ENCODE measurements at places on chromosomes 7 and 10. TPM values are rescaled to one million over a fixed set of nuclear protein-coding genes. Genes with fewer than 3 reads are reported as not detected.

DNA sequence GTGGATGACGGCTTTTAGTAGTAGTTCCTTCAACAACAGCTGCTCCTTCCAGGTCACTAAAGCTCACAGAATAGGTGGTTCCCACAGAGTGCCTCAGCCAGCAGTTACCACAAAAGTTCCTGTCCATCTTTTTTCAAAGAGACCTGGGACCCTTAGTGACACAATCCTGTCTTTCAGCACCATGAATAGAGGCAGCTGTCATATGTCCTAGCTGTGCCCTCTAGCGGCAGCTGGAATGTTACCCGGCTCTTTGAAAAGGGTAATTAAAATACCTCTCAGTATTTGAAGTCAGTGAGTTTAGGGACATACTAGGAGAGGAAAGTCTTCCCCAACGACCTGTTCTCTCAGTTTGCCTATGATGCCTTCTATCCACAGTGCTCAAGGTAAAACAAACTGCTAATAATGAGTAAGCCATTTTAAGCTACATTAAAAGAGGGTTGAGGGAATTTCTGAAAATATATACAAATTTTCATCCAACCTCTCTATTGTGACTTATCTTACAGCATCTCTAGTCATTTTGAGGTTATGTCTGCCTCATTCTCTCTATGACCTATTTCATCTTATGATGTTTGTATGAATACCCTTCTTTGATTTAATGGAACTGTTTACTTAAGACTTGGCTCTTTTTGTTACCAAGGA is 290.8 kb downstream of the NXPH1 start:
- H3K27ac ChIP-seq, result no peak overlapping the region
- no peaks in the 10 kb centered on the region for H3K4me1 ChIP-seq
- H3K27me3 ChIP-seq, result peaks cover 7% of the 10 kb centered on the region
- H3K4me3 ChIP-seq, result no peak overlapping the region

- no peak overlapping the region for H3K4me3 ChIP-seq
- H3K4me1 ChIP-seq, result no peaks in the 10 kb centered on the region
- H3K27me3 ChIP-seq, result peaks cover 9% of the 10 kb centered on the region
- H3K27ac ChIP-seq, result no peak overlapping the region
- DNase-seq, result no peak
These were observed 73.8 kb upstream of the TMEM140 start for GRCh38 chr7:135074096-135074495.

GRCh38 chr7:98112077-98112476 is 5.4 kb downstream of the LMTK2 start:
- H3K4me1 ChIP-seq, result peaks cover 37% of the 10 kb centered on the region
- DNase-seq, result no peak
- H3K27me3 ChIP-seq, result no peaks in the 10 kb centered on the region
- no peak overlapping the region for H3K27ac ChIP-seq
- H3K36me3 ChIP-seq, result peaks cover 3% of the 10 kb centered on the region

DNA sequence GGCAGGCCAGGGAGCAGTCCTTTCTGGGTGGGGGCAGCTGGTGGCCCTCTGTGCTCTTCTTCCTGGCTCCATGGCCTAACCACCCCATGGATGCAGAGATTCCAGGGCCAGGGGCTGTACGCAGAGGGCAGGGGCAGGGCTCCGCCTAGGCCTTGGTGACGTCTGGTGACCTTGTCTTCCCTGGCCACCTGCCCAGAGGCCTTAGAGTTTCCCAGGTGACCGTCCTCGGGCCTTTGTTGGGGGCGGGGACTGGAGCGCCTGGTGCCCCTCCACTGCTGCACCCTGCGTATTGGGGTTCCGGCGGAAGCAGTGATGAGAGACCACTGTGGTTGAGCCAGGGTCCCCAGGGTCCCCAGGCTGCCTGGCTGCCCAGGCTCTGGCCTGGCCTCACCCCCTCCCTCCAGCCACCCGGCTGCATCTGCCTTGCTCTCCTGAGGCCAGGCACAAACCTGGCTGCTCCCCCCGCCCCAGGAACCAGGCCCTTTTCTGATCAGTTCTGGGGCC is 10.3 kb downstream of the PWWP2B start:
- peaks cover 24% of the 10 kb centered on the region for H3K4me1 ChIP-seq
- peaks cover 4% of the 10 kb centered on the region for H3K36me3 ChIP-seq
- no peak for DNase-seq
- H3K27ac ChIP-seq, result peak overlapping the region; percentile 99
- no peaks in the 10 kb centered on the region for H3K27me3 ChIP-seq
- H3K4me3 ChIP-seq, result peak overlapping the region; percentile 81

GRCh38 chr7:147089051-147089461 is 972.5 kb downstream of the CNTNAP2 start:
- DNase-seq, result no peak
- no peaks in the 10 kb centered on the region for H3K36me3 ChIP-seq

- H3K27ac ChIP-seq, result no peak overlapping the region
- no peak for DNase-seq
- peaks cover 38% of the 10 kb centered on the region for H3K36me3 ChIP-seq
- H3K4me3 ChIP-seq, result no peak overlapping the region
- H3K4me1 ChIP-seq, result no peaks in the 10 kb centered on the region
These were observed 47.9 kb downstream of the OGDH start for GRCh38 chr7:44654255-44654796.

DNA sequence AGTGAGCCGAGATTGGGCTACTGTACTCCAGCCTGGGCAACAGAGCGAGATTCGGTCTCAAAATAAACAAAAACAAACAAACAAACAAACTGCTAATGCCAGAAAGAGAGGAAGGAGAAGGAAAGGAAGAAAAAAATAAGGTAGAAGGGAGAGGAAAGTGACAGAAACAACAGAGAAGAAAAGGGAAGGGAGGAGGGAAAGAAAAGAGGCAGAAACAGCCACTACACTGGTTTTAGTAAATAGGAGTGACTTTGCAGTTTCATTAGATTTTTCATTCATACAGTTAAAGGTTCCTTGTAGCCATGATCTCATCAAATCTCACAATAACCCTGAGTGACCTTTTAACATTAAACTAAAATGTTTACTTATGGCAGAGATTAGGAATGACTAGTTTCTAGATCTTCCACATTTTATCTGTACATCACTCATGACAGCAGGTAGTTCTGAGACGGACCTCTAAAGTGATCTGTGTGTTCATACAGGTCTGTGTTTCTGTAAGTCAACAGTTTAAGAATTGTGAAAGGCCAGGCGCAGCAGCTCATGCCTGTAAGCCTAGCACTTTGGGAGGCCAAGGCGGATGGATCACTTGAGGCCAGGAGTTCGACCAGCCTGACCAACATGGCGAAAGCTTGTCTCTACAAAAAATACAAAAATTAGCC is 191.3 kb upstream of the KLF14 start:
- DNase-seq, result no peak
- H3K27me3 ChIP-seq, result no peaks in the 10 kb centered on the region
- H3K4me1 ChIP-seq, result peaks cover 37% of the 10 kb centered on the region
- peak overlapping the region; percentile 54 for H3K27ac ChIP-seq
- peak overlapping the region; percentile 15 for H3K4me3 ChIP-seq

GRCh38 chr10:62239994-62240393 is 28.6 kb downstream of the RTKN2 start:
- peaks cover 8% of the 10 kb centered on the region for H3K4me1 ChIP-seq
- no peak overlapping the region for H3K27ac ChIP-seq
- no peak for DNase-seq
- H3K36me3 ChIP-seq, result peaks cover 3% of the 10 kb centered on the region

DNA sequence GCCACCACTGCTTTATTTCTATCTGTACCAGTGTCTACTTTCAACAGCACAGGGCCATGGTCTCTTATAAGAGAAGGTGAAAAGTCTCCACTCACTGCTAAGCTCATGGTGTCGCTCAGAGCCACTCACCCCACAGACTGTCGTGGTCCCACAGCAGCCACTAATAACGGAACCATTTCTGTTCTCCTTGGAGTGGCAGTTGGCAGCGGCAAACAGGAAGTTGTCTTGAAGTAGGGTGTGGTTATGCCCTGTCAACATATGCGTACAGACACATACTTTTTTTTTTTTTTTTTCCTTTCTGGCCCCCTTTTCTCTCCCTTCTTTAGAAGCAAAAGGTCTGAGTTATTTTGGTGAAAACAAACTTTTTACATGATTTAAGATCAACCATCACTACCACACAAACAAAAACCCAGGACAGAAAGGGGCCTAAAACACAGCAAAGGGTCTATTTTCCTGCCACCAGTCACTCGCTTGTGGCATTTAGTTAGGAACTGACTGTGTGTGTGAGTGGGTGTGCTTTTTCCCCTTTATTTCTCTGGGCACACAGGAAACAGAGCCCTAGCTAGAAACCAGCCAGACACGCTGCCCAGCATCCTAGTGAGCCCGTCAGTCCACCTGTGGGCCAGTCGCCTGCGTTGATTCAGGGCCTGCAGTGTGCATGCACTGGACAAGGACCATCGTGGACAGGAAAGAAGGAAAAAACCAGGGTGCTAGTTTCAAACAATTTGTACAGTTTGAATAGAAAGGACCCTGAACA is 96.7 kb upstream of the EFCAB10 start:
- DNase-seq, result no peak
- H3K27me3 ChIP-seq, result no peaks in the 10 kb centered on the region
- no peak overlapping the region for H3K4me3 ChIP-seq
- H3K36me3 ChIP-seq, result peaks cover 5% of the 10 kb centered on the region
- peak overlapping the region; percentile 18 for H3K27ac ChIP-seq

GRCh38 chr7:150451833-150452461 is 1.5 kb downstream of the GIMAP8 start:
- H3K27ac ChIP-seq, result no peak overlapping the region
- peaks cover 35% of the 10 kb centered on the region for H3K27me3 ChIP-seq
- DNase-seq, result no peak
- no peak overlapping the region for H3K4me3 ChIP-seq
- H3K4me1 ChIP-seq, result peaks cover 6% of the 10 kb centered on the region

DNA sequence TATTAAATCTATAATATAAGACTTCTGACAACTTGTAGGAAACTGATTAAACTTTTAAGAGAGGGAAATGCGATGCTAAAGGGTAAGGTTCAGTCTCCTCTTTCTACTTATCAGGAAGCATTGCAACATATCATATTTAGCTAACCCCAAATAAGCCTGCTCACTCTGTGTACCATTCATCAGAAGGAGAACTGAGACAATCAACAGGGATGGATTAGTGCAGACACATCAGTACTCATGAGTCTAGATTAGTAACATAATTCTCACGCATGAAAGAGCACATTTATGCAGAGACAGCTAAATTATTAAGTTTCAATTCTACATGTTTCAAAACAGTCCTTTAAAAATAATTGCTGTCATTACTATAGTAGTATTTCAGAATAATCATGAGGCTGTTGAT is 354.2 kb upstream of the ZWINT start:
- H3K27me3 ChIP-seq, result no peaks in the 10 kb centered on the region
- no peak overlapping the region for H3K4me3 ChIP-seq
- no peak overlapping the region for H3K27ac ChIP-seq
- no peaks in the 10 kb centered on the region for H3K36me3 ChIP-seq
- DNase-seq, result no peak

- H3K36me3 ChIP-seq, result no peaks in the 10 kb centered on the region
- H3K4me1 ChIP-seq, result peaks cover 12% of the 10 kb centered on the region
- peaks cover 51% of the 10 kb centered on the region for H3K27me3 ChIP-seq
- H3K27ac ChIP-seq, result peak overlapping the region; percentile 79
These were observed 3.8 kb upstream of the ANTXRL start for GRCh38 chr10:46282842-46283574.

- no peaks in the 10 kb centered on the region for H3K4me1 ChIP-seq
- no peaks in the 10 kb centered on the region for H3K36me3 ChIP-seq
- no peaks in the 10 kb centered on the region for H3K27me3 ChIP-seq
- H3K27ac ChIP-seq, result no peak overlapping the region
- DNase-seq, result no peak
These were observed 244.1 kb upstream of the DPP6 start for GRCh38 chr7:153808117-153808516.

DNA sequence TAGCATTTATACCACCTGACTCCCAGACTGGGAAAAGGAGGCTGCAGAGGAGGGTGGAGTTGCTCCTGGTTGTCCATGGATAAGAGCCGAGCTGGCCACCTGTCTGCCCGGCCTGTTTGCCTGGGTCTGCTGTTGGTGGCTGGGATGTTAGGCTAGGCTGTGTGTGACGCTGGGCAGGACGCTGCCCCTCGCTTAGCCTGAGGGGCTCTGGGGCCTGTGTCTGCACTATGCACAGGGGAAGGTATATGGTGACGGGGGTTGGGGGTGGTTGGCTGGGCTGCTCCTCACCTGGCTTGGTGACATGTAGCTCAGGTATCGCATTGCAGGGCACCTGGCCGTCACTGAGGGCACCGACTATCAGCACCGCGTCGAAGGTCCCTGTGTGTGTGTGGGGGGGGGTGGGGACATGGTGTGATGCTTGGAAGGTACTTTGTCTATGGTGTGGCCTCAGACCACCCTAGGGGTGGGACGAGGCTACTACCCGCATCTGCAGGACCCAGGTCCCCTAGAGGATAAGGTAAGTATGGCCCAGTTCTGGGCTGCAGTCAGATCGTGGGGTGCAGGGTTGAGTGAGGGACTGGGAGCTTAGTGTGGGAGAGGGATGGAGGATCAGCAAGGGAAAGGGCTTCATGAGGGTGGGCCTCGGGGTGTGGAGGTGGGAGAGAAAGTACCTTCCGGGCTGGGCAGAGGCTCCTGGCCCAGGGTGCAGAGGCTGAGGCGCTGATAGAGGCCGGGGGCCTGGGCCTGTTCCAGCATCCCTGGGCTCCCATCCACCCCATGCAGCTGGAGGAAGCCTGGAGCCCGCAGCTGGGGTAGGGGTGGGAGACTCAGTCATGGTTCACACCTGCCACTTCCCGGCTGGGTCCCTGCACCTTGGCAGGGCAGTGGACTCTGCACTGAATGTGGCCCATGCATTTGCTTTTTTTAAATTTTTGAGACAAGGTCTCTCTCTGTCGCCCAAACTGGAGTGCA is 2.3 kb downstream of the METTL27 start:
- H3K27ac ChIP-seq, result no peak overlapping the region
- H3K27me3 ChIP-seq, result no peaks in the 10 kb centered on the region
- H3K4me1 ChIP-seq, result peaks cover 5% of the 10 kb centered on the region
- no peak for DNase-seq
- H3K36me3 ChIP-seq, result no peaks in the 10 kb centered on the region

GRCh38 chr10:86377797-86378146 is 11.2 kb upstream of the GRID1 start:
- peak; percentile 58 for DNase-seq
- no peak overlapping the region for H3K27ac ChIP-seq
- H3K4me3 ChIP-seq, result no peak overlapping the region
- H3K4me1 ChIP-seq, result peaks cover 8% of the 10 kb centered on the region
- H3K27me3 ChIP-seq, result peaks cover 47% of the 10 kb centered on the region

Gene SGCE
- total RNA-seq, result 30.9 TPM

Gene ACSM6
- not detected for total RNA-seq

Gene PIP
- not detected for total RNA-seq

Gene WDFY4
- 0.05 TPM for total RNA-seq

Gene NUDT13
- total RNA-seq, result 3.0 TPM

Gene MSMB
- total RNA-seq, result 5.6 TPM

Gene CTAGE4
- 2.5 TPM for total RNA-seq

Gene ANXA8
- 2.0 TPM for total RNA-seq

Gene JAZF1
- 3.9 TPM for total RNA-seq

All from type B pancreatic cell (in vitro differentiated cells).